Globus pallidus (tissue), 1 donor: ENCODE measurements at places on chromosomes 11 and 22.
A peak's percentile ranks its signal among the peaks of the same experiment; 100 is the strongest.

GRCh38 chr11:116641561-116642045 is 131.2 kb downstream of the BUD13 start:
- DNase-seq, result no peak

DNA sequence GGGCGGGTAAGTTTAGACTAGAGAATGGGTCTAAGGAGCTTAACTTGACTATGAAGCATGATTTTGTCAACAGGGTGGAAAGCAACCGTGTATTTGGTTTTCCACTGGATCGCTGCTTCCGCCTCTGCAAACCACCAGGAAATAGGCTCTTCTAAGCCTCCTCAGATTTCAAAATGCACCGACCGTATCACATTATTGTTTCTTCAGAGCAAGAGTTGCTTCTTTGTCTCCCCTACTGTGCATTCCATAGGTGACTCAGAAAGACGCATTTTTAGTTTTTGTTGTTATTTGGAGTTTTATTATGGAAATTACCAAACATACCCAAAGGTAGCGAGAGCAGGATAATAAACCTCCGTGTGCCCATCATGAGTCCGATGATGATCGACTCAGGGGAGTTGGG is 64.3 kb upstream of the RASD2 start:
- no peak for DNase-seq

DNA sequence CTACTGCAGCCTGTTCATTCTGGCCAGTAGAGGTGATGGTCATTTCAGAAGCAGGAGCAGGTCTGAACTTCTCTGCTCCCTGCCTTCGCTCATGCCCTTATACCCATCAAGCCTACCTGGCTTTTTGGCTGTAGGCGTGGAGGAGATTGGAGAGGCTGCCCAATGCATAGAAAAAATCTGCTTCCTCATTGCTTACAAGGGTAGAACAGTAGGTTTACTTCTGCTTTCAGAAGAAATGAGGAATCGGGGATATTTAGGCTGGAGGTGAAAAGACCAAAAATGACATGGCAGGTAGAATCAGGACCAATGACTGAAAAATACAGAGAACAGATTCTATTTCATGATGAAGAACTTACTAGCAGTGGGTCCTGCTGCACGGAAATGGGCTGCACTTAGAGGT is 72.9 kb upstream of the YWHAH start:
- DNase-seq, result no peak

DNA sequence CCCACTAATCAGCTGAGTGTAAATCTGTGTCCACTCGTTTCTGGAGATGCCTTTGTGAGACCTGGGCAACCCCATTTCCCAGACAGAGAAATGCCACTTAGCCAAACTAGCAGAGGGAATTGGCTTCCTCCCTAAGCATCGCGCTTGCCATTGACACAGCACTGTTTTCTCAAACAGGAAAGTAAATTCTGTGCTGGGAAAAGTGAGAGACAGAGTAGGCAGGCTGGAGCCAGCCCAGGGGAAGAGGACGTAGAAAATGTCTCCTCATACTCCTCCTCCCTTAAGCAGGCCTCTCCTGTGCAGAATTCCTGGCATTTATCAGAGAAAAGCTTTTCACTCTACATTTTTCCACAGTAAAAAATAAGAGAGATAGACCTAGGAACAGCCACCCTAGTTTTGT is 99.1 kb upstream of the AMOTL1 start:
- peak; percentile 8 for DNase-seq

DNA sequence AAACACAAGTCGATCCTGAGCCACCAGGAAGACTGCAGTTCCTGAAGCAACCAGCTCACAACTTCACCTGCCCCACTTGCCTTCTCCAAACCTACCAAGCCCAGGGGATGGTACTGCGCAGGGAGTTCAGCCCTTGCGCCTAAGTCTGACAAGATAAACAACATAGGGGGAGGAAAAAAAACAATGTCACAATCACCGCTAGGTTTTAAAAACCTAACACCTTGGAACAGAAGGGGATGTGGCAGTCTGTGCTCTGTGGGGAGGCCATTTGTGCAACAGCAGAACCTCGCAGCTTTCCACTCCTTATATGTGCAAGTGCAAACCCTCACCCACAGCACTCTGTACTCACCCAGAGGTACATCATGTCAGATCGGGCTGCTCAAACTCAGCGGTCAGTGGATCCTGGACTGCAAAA is 134.2 kb downstream of the RBFOX2 start:
- no peak for DNase-seq

DNA sequence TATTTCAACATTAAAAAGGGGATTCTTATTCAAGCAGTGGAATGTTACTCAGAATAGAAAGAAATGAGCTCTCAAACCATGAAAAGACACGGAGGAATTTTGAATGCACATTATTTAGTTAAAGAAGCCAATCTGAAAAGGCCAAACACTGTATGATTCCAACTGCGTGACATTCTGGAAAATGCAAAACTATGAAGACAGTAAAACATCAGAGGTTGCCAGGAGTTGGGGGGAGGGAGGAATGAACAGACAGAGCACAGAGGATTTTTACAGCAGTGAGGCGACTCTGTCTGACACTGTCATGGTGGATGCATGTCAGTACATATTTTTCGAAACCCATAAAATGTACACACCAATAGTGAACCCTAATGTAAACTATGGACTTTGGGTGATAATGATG is 22.9 kb upstream of the THY1 start:
- no peak for DNase-seq

DNA sequence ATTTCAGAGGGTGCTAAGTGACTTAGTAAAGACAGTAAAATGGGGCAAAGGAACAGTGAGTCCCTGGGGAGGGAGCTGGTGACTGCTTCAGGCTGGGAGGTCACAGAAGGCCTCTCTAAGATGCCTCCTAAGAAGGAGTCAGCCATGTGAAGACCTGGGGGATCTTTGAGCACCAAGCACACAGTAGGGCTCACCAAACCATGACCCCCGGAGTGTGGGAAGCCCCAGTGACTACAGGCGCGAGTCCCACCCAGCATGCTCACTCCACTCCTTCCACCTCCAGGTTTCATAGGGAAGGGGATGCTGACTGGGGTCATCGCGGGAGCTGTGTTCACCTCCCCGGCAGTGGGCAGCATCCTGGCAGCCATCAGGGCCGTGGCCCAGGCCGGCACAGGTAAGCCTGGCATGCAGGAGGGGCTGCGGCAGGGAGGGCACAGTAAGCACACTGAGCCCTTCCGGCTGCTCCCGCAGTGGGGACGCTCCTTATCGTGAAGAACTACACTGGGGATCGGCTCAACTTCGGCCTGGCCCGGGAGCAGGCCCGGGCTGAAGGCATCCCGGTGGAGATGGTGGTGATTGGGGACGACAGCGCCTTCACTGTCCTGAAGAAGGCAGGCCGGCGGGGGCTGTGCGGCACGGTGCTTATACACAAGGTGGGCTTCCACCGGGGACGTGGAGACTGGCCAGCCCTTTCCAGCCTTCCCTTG is 5.9 kb downstream of the TKFC start:
- no peak for DNase-seq

DNA sequence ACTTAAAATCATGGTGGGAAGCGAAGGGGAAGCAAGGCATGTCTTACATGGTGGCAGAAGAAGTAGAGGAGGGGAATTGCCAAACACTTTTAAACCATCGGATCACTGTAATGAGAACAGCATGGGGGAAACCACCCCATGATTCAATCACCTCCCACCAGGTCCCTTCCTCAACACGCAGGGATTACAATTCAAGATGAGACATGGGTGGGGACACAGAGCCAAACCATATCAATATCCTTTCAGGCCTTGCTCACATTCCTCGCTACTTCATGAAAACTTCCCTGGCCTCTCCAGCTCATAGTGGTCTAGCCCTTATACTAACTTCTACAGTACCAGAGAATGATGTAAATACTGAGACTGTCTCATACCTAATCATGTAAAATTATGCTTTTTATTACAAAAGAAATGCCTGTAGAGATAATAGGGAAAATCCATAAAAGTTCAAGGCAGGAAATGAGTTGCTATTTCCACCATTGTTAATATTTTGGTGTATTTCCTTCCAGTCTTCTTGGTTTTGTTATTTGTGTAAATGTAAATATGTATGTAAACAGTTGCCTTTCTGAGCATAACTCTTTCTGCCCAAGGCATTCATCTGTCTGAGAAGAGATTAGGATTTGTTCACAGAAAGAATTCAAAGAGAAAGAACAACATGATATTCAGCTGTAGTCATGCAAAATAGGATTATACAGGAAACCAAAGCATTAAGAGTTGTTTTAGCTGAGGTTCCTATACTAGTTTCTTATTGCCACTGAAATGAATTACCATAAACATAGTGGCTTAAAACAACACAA is 104.3 kb upstream of the LDLRAD3 start:
- no peak for DNase-seq

DNA sequence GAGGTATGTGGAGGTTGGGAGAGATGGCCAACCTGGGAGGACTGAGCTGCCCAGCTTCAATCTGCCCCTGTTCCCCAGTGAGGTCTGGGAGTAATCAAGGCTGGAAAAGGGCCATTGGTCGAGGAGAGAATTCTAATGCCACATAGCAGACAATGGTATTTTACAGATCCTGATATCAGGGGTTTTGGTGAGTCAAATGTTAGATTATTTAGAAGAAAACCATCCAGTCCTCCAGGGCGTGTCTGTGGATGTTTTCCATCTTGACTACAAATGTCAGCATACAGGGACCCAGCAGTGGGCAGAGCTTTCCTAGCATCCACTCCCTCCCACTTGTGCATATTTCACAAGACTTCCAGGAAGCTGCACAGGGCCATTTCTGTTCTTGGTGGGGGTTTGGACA is 107.9 kb downstream of the SCN3B start:
- DNase-seq, result no peak

DNA sequence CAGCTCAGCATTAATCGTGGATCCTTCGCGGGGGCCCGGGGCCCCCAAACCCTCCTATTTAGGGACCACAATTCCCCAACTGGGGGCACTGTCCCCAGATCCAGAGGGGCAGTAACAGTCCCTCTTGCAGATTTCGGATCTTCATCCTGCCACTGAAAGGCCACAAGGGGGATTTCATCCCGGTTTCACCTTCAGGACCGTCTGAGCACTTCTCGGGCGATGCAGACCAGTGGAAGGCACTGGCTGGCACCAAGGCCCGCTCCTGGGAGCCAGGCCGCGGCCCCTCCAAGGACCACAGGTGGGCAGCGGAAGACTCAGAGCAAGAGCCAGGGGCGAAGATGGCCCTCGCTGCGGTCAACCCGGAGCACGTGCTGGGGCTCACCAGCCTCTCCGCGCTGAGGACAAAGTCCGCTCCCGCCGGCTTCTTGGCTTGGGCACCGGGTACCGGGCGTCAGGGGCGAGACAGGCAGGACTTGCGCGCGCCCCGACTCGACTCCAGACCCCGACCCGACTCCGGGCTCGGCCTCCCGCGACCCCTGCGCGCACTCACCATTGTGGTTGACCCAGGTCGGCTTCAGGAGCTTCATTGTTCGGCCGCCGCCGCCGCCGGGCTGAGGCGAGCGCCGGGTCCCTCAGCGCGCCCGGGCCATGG is 517 bp downstream of the HIRA start:
- DNase-seq, result no peak

GRCh38 chr22:29009148-29009547 is 52.5 kb downstream of the C22orf31 start:
- DNase-seq, result no peak

- peak; percentile 68 for DNase-seq
Observed at GRCh38 chr11:46901156-46901555, 17.2 kb downstream of the LRP4 start.

DNA sequence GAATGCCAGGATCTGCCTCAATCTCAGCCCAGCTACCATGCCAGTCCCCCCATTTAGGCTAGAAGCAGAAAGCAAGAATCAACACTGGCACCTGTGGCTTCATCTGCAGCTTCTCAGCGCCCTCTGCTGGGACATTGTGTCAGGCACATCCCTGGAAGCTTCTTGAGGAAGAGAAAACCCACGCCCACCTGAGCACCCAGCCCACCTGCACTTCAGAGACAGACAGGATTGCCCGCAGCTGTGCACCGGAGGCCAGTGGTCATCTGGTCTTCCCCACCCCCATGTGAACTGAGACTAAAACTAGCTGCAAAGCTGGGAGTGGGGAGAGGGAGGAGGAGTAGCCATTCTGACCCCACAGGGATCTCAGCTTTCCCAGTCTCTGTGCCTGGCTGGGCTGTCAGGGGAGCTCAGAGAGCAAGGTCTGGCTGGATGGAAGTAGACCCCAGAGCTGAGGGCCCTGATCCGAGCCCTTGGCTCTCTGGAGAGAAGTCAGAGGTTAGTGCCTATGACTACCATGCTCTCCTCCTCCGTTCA is 66.8 kb downstream of the FEZ1 start:
- DNase-seq, result peak; percentile 51

DNA sequence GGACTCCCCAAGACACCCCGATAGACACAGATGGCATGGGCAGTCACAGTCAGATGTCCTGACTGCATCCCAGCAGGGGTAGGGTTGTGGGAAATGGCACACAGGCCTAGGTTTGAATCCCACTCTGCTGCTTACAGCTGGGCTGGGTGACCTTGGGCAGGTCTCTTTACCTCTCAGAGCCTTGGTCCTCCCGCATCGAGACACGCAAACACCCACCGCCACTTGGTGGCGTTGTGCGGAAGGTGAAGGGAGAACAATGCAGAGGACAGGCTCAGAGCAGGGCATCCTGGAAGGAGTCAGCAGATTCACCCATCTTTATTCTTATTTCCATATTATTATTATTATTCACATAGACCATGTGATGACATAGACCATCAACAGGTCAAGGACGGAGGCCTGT is 140.5 kb downstream of the MIAT start:
- DNase-seq, result no peak

- peak; percentile 18 for DNase-seq
Observed at GRCh38 chr22:50112151-50113118, 22.6 kb downstream of the MOV10L1 start.

- DNase-seq, result no peak
Observed at GRCh38 chr11:27266125-27266524, 96.9 kb downstream of the CCDC34 start.

DNA sequence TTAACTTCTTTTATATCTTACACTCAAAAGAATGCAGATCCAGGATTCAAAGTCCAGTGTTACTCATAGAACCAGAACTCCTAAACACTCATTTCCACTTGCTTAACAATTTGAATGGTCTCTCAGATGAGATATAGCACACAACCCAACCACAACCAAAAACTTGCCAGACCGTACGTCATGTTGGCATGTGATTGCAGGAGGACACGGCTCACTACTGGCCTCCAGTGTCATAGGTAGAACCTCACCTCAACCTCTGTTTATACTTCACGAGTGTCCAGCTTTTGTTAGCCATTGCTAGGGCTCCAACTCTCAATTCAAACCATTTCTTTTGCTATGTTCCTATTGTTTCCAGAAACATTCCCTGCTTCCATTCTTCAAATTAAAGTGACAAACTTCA is 58.5 kb upstream of the PDGFD start:
- no peak for DNase-seq

GRCh38 chr11:83574519-83574918 is 288.4 kb upstream of the CCDC90B start:
- no peak for DNase-seq

GRCh38 chr22:36213586-36213985 is 12.0 kb upstream of the APOL4 start:
- no peak for DNase-seq

GRCh38 chr11:104279587-104279986 is 115.6 kb upstream of the PDGFD start:
- DNase-seq, result no peak

GRCh38 chr11:33877038-33877437 is 14.8 kb downstream of the LMO2 start:
- no peak for DNase-seq

- DNase-seq, result no peak
Observed at GRCh38 chr11:13278609-13279486, 1.3 kb downstream of the BMAL1 start.
